ENCODE measurements at places on chromosomes 5 and 9.
A peak's percentile ranks its signal among the peaks of the same experiment; 100 is the strongest.

GRCh38 chr5:65625743-65626142 lies 916 bp downstream of the SHLD3 start:
- peak; percentile 67 for DNase-seq

DNA sequence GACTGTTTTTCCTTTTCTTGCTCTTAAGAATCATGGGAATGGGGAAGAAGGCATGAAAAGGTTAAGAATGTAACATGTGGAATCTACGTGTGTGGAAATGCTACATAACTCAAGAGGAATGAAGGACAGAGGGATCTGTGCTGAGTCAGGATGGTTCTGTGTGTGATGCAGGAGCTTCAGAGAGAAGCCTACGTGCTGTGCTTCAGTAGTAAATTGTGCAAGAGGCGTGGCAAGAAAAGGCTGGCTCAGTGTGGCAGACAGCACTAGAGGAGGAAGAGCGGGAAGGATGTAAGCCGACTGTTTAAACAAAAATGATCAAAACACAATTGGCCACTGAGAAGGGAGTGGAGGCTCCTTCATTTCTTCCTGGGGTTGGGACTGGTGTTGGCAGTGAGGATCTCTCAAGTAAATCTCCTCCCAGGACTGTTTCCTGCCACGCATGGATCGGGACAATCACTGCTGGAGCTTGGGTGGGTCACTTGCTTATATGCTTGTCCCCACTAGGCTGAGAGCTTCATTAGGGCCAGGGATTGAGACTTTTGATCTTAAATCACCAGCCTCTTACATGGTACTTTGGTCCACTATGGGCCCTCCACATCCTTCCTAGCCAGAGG lies 59.4 kb upstream of the BASP1 start:
- no peak for DNase-seq

GRCh38 chr5:17316970-17317459 lies 99.6 kb downstream of the BASP1 start:
- no peak for DNase-seq

- DNase-seq = no peak
These were observed 129.3 kb upstream of the SLC44A1 start for GRCh38 chr9:105114964-105115728.

GRCh38 chr5:128236334-128236733 lies 152.8 kb downstream of the SLC12A2 start:
- DNase-seq = no peak

DNA sequence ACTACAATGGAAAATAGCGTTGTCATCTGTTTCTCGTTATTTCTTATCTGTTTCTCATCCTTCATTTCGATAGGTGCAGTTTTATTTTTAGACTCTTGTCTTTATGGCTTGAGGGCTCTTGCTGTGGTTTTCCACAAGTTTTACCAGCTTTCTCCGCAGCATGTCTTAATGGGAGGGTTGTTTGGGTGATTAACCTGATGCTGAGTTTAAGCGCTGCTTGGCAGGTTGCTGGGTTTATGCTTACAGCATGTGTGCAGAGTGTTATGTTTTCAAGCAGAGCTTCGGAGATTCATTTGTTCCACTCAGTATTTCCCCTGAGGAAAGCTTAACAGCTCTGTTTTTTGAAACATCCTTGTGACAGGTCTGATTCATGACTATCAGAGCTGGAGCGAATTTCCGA lies 154.0 kb downstream of the SLC12A2 start:
- no peak for DNase-seq

DNA sequence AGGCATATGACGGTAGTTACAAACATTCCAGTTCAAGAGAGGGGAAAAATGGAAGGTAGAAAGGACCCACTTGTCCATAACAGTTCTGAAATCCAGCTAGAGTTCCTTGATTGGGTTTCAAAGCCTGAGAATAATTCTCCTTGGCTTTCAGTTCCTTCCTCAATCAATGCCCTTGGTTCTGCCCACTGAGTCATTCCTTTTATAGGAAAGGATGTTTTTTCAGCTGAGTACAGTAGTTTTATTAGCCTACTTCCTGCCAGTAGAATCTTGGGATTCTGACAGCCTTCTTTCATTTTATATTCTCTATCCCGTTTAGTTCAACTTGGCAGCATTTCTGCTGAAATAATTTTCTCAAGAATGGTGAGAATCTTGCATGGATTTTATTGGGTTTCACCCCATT lies 386.9 kb upstream of the SMC2 start:
- no peak for DNase-seq

- DNase-seq = peak; percentile 76
These were observed 51.2 kb downstream of the RALGPS1 start for GRCh38 chr9:126965541-126966428.

DNA sequence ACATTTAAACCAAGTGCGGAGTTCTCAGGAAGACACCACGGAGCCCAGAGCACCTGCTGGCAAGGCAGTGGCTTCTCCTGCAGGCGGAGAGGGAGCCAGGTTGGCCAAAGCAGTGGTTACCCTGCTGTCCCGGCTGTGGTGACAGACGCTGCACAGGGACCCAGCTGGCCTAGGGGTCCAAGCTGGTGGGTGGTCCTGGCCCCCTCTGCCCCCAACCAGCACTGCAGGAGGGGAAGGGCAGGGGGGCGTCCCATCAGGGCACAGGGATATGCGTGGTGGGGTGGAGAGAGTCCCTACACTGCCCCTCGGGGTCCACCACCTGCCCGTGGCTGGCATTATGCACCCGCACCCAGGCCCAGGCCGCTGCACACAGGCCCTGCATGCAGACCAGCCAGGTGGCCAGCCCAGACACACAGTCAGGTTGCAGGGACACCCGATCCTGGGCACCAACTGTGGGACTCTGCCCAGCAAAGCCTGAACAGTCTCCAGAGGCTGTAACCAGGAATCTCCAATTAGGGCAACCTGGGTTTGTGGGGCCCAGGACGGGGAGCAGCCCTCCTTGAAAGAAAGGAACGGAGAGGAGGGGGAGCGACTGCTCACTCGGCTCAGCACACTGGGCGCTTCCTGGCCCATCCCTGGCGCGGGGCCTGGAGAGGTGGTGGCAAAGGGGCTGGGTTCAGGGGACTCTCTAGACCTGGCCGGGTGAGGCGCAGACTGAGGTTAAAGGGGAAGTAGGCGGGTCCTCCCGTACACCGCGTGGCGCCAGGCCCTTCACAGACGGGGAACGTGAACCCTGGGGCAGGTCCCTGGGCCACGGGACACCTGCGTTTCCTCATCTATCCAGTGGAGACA lies 46.3 kb downstream of the NACC2 start:
- no peak for DNase-seq

DNA sequence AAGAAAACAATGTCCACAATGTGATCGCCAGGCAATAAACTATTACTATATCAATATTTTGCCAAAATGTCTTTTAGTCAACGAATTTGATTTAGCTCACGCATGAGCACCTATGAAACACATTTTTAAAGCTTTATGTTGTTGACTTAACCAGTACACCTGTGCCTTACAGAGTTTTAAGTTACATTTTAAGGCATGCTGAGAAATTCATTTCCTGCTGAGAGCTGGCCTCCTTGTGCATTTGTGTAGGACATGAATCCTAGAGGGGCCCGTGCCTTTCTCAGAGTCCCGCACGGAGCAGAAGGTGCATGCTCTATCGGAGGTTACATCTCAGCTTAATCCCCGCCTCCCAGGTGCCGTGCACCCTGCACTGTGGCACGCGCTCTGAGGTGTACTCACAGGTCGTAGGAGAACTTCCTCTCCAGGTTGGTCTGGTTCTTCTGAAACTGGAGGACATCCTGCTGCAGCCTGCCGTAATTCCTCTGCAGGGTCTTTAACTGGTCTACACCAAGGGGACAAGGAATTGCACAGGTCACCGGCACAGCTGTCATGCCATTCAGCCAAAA lies 53.2 kb downstream of the GOLM1 start:
- no peak for DNase-seq

DNA sequence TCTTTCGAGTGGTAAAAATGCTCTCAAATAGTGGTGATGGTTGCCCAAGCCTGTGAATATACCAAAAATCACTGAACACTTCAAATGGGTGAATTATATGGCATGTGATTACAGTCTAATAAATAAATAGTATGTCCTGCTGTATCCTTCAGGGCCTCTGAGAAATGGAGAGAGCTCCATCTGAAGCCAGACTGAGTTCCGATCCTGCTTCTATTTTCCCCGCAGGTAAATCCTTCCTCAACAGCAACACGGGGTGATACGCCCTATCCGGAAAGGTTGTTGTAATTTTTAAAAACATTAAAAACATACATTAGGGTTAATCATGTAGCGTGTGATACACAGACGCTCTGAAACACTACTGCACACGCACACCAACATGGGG lies 695 bp upstream of the SNAPC3 start:
- no peak for DNase-seq

- DNase-seq = no peak
These were observed 413.4 kb downstream of the ANXA1 start for GRCh38 chr9:73565026-73565425.

DNA sequence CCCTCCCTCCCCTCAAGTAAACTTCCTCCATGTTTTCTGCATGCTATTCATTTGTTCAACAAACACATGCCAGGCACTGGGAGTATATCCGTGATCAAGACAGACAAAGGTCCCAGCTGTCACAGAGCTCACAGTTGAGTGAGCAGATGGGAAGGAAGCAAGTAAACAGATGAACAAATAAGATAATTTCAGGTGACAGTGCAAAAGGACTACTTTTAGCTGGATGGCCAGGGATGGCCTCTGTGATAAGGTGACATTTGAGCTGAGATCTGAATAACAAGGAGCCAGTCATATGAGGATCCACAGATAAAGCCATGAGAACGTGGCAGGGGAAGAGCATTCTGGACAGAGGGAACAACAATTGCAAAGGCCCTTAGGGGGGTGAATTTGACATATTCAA lies 121.7 kb upstream of the RAD23B start:
- no peak for DNase-seq

DNA sequence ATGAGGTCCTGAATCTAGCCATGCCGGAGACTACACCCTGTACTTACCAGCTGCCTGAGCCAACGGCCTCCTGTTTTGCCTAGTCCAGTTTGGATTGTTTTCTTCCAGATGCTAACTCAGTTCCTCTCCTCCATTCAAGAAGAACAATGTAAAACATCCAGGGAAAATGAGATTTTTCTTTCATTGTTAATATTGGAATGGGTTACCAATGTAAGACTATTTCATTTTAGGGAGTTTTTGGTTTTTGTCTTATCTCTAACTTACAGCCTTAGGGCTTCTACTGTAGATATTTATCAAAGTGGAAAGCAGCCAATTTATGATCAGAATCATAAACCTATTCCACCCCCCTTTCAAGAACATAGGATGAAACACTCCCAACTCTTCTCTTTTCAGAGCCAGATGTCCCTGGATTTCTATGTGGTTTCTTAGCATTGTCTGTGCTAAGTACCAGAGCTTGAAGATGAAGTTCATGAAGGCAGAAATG lies 3.5 kb upstream of the VDAC1 start:
- DNase-seq = no peak

GRCh38 chr9:109463924-109464625 lies 34.0 kb downstream of the PTPN3 start:
- DNase-seq = no peak

- no peak for DNase-seq
These were observed 95.3 kb downstream of the XRCC4 start for GRCh38 chr5:83172655-83173054.

DNA sequence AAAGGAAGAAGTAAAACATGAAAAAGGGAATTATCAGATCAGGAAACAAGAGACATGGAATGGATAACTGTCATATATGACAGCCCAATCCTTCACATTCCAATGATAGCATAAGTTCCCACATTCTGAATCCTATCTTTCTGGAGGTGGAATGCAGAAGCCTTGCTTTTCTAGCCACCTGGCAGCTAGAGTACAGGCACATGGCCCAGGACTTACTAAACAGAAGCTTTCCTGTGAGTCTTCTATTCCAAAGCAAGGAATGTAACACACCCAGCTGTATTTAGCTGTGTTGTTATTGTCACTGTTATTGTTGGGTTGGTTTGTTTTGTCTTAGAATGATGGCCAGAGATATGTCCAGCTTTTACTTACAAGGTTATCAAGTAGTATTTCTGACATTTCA lies 780.5 kb upstream of the ZNF608 start:
- DNase-seq = no peak

Measured in RKO (cell line).